ENCODE measurements at places on chromosomes 12 and 14.

DNA sequence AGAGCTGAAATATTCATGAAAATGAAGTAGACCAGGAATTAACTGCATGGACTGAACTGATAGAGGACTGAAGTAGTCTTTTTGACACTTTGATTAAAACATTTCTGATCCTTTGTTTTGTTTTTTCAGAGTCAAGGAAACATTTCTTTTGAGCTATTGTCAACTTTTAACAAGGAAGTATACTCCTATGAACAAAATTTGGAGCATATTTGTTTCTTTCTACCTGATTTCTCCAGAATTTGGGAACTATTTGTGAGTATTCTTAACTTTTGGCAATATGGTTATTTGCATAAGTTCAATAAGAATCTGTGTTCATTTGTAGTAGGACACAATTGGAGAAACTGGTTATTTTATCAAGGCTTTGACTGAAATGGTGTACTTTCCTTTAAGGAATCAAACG is 71.3 kb upstream of the HECTD1 start:
- no peak for DNase-seq

DNA sequence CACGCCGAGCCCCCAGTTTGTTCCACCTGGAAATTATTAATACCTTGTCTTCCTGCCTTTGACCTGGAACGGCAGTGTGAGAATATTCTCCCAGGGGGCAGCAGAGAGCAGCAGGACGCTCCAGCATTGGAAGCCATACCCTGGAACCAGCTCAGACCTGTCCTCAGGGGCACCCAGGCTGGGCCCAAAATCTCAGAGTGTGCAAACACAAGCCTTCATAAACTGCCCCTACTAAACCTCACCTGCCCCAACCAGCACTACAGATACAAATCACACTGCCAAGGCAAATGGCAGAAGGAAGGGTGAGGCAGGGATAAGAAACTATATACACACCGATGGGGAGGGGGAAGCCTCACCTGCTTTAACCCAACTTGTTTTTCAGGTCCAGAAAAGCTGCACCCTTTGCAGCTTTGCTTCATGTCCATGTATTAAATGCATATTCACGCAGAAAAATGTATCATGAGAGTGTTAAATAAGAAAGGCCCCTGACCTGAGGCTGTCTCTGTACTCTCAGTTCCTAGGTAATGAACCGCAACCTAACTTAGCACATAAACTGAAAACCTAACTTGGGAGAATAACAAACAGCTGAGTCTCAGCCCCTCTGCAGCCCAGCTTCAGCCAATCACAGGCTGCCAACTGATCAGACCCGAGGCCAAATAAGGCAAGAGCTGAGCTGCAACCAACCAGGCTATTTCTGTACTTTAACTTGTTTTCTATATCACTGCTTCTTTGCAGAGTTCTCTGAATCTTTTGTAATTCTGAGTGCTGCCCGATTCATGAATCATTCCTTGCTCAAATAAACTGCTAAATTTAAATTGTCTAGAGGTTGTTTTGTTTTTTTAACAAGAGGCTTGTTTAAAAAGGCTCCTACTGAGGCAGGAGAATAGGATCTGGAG is 130.1 kb downstream of the SPTSSA start:
- peak; percentile 49 for DNase-seq

GRCh38 chr12:52380271-52380694 is 5.2 kb downstream of the KRT84 start:
- no peak for DNase-seq

GRCh38 chr12:68587448-68587873 is 23.2 kb upstream of the RAP1B start:
- DNase-seq, result no peak

DNA sequence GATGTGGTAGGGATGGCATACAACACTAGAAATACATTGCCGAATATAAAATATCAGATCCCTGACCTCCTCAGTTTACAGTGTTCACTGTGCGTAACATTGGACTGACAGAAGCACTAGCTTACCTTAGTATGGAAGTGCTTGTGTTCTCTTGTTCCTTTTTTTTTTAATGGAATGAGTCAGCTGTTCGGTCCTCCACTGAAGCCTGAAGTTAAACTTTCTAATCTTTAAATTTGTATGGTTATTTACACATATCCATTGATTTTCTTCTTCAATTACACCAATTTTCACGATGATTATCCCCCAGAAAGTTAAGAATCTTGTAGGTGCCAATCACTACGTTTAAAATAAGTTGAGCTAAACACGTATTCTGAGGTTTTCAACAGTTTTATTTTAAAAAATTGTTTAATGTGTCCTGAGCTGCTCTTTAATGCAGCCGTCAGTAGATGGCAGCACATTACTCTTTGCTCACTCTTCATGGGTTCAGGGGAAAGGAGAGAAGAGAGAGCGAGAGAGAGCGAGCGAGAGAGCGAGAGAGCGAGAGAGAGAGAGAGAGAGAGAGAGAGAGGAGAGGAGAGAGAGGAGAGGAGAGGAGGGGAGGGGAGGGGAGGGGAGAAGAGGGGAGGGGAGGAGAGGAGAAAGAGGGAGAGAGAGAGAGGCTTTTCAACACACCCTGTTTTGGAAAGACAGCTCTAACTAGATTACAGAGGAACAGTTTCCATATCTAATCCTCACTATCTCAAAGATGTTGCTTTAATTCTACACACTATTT is 134.7 kb upstream of the SCAF11 start:
- peak; percentile 25 for DNase-seq

DNA sequence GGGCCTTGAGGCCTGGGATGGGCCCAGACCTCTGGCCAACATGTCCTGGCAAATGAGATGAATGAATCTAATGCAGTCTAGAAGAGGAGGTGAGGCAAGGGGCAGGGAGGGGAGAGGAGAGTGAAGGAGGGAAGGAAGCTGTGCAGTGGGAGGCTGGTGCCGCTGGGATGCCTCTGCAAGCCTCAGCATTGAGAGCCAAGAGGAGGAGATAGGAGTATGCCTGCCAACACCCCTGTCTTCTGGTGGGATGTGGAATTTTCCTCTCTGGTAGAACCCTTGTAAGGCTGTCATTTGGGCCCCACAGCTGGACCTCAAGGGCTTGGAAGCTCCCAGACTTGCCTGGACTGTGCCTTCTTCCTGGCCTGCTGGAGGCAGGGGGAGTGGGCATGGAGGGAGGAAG is 21.9 kb downstream of the KRT80 start:
- DNase-seq, result no peak

DNA sequence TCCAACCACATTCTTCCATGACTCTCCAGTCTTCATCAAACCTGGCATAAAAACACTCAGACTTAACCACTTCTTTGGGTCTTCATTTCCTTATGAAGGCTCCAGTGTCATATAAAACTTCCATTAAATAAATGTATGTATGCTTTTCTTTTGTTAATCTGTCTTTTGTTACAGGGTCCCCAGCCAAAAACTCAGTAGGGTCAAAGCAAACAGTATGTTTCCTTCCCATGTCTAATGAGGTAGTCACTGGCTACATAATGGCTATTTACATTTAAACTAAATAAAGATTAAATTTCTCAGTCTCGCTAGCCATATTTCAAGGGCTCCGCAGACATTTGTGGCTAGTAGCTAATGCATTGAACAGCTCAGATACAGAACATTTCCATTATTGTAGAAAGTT is 40.1 kb upstream of the STAB2 start:
- no peak for DNase-seq

DNA sequence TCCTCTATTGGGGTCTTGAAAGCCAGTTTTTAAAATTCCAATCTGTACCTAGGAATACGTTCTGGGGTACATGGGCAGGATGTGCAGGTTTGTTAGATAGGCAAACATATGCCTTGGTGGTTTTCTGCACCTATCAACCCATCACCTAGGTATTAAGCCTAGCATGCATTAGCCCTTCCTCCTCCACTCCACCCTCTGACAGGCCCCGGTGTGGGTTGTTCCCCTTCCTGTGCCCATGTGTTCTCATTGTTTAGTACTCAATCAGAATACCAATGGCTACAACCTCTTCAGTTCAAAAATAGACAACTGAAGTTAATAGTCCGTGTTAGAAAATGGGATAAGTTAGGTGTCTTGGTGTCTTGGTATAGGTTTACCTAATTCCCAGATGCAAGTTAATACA is 3.4 kb downstream of the NTS start:
- no peak for DNase-seq

DNA sequence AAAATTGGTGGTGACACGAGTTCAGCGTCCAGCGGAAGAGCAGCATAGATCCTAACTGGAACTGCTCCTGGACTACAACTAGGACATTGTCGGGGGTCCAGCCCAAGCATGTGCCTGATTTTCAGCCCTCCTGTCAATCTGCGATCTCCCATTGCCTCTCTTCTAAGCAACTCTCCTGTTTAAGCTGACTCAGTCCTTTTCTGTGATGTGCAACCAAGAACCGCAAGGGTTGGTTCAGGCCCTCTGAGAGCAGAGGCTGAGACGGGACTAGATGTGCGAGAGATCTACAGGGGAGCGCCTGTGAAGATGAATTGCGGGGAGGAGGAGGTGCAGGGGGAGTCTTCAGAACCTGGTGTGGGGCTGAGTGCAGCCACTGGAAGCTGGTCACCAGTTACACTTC is 3.7 kb upstream of the PAPLN start:
- DNase-seq, result no peak

DNA sequence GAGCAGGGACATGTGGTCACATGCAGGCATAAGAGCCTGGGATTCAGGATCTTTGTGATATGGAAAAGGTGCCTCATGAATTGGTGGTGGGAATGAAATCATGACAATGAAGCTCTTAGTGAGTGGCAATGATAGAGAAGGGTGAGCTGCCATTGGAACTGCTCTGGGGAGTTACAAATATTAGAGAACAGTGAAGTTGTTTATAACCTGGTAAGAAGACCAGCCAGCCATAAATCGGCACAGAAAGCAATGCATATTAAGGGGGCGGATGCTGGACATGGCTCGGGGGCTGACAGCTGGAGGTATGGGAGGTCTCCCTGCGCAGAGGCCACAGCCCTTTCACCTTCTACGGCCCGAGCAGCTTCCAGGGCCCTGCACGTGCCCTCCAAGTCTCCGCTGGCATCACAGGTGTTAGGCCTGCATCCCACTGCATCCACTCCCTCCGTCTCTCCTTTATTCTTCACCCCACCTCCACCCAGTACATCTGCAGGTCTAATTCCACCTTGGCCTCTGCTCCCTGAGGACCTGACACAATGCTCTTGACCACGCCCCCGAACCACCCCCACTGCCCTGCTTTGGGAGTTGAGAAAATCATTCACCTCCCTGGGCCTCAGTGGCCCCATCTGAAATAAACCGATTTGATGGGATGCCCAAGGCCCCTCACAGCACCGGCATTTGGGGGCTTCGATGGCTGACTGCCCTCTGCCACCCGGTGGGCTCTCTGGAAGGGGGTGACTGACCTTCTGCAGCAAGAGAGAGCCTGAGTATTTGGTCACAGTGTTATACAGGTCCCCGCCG is 4.1 kb downstream of the CACNA2D4 start:
- DNase-seq, result no peak

- no peak for DNase-seq
Measured at GRCh38 chr12:88111074-88111652, 30.7 kb downstream of the CEP290 start.

DNA sequence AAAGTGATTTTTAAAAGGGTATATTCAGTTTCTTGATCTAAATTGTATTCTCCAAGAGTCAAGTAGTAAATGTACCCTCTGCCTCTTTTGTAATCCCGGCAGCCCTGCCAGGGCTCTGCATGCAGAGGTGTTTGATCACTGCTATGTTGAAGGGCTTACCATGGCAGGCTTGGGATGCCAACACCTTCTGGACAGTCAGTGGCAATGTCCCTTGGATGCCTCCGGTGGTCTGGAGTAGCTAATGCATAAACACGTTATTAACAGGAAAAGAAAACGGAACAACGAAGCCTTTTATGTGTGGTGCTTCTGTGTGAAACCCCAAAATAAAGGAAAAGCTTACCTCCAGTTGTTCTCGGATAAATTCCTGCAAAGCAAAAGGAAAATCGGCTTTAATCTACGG is 19.9 kb downstream of the EIF2B2 start:
- no peak for DNase-seq

DNA sequence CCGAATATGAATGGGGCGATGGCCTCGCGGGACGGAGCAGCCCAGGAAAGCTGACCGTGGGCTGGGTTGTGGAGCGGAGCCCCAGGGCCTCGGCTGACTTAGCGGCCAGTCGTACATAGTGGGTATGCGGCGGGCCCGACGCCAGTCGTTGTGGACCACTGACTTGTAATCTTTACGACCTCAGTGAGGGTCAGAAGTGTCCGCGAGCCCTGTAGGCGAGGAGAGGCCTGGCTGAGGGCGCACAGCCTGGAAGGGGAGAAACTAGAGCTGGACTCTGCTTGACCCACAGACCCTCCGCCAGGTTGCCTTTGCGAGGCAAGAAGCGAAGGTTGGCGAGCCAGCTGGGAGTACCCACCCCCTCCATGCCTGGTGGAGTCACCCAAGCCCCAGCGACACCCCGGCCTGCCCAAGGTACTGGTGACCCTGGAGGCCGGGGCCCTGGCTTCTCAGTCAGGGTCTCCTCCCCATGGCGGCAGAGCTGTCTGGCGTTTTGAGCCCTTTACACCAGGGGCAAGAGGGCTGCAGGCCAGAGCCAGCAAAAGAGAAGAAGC is 15.6 kb upstream of the DYNC1H1 start:
- no peak for DNase-seq

DNA sequence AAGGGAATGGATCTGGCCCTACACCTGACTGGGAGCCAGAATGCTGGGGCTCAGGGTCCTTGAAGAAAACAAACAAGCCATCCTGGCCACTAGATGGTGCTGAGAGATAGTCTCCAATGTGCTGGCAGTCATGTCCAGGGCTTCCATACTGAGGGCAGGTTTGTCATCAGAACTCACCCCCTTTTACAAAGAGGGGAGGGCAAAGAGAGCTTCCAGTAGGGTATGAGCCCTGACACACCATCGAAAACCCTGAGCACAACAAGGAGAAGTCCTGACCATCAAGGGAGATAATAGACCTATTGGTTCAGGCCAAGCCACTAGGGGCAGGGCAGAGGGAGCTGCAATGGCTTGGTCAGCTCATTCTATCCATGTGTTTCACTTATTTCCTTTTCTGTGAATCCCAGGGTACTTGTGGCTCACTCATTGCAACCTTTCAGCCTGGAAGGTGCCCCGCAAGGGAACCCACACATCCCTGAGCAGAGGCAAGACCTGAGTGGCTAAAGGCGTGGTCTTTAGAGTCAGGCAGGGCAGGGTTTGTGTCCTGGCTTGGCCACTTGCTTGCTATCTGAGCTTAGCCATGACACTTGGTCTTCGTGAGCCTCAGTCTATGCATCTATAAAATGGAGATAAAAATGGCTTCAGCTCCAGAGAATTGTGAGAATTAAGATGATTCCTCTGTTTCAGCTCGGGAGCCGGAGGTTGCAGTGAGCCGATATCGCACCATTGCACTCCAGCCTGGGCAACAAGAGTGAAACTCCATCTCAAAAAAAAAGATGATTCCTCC is 6.2 kb upstream of the PLEKHH1 start:
- DNase-seq, result peak; percentile 16

GRCh38 chr12:6466184-6466573 is 4.3 kb downstream of the VAMP1 start:
- DNase-seq, result no peak
